NT2/D1 (cell line): ENCODE measurements at places on chromosomes 16 and 17.

GRCh38 chr16:52466994-52467393 lies 79.9 kb downstream of the TOX3 start:
- no peak for DNase-seq

- no peak for DNase-seq
Observed at GRCh38 chr16:86531191-86531545, 20.8 kb downstream of the FOXF1 start.

DNA sequence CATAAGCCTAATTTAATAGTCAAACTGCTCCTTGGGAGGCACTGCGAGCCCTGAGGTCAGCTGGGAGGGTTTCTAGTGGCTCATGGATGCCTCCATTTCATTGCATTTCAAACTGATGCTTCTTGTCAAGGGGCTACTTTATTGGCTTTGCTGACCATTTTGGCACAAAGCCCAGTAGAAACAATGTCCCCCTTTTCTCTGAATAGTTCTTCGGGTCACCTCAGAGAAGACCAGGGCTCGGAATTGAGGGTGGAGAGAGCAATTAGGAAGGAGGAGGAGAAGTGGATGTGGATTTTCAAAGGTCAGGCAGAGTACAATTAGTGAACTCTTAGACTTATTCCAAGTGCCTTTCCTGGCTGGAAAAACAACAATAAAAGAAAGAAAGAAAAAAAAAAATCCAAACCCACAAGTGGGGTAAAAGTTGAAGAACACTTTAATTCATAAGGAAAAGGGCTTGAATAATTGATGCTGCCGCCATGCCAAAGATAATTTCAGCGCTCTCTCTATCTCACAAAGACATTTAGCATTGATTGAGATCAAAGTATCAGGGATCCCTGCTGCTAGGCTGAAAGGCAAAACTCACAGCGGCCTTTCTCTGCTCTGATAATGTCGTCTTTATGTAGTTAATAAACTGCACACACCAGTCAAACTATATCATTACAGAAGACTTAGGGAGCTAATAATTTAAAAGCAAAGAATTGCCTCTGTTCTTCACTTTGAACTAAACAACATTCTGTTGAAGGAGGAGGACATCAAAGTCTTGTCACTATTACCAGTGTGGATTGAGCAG lies 122.7 kb downstream of the RGS9 start:
- DNase-seq = no peak

DNA sequence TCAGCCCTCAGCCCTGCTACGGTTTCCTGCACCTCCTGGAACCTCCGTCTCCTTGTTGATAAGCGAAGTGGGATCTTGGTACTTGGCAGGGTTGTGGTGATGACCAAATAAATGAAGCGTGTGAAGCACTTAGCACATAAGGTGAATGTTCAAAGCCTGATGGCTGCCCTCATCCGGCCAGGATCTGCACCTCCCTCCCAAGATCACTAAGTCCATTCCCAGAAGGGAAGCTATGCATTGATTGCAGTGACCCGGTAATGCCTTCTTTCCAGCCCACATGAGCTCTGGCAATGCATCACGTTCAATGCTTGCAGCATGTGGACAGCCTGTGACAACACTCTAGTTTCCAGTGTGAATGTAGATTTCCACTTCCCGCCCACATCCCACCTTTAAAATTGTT lies 24.9 kb upstream of the RHOT1 start:
- DNase-seq = no peak

DNA sequence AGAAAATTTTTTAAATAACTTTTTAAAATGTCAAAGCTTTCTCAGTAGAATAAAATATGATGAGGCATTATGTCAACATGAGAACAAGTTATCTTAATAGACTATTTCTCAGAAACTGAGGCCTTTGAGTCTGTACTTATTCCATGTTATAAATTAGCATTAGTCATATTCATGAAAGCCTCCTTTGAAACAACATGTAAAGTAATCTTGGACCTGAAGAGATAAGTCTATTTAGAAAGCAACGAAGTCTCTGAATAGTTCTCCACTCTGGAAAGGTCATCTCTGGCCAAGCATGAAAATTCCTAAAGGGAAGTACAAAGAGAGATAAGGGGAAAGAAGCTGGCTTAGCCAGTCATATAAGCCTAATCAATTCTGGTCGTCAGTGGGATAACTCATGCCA lies 150.8 kb downstream of the CYB561 start:
- DNase-seq = no peak

GRCh38 chr17:6328279-6328678 lies 106.6 kb downstream of the AIPL1 start:
- DNase-seq = no peak

GRCh38 chr17:50102164-50102991 lies 7.2 kb downstream of the PDK2 start:
- DNase-seq = no peak

GRCh38 chr16:68076560-68076959 lies 8.6 kb upstream of the NFATC3 start:
- no peak for DNase-seq

- no peak for DNase-seq
Observed at GRCh38 chr16:6775712-6776111, 556.9 kb upstream of the RBFOX1 start.

- DNase-seq = no peak
Observed at GRCh38 chr17:19022128-19022527, 17.6 kb upstream of the FAM83G start.

DNA sequence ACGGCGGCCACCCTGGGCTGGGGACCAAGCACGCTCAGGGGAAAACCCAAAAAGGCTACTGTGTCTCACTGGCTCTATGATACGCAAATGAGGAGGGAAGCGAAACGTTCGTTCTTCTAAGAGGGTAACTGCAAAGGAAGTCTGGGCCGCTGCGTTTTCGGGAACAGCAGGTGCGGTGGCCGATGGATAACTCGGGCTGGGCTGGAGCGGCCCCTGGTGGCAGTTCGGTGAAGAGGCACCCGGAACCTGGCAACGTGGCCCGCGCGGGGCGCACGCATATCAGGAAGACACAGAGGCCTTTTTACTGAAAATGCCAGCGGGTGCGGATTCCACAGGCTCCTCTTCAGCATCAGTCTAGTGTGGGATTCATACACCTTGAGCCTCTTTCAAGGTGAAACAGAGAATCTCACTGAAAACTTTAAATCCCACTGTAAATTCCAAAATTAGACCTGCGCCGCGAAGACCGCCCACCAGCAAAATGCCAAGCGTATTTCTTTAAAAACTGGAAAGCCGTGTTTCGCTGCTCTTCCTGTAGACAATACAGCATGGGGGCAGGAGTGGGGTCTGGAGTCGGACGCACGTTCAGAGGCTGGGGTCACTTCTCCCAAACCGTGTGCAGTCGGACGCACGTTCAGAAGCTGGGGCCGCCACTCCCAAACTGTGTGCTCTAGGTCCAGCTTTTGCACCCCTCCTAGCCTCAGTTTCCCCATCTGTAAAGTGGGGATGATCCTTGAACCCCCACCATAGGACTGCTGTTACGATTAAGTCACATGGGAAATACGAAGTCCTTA lies 44.4 kb upstream of the METTL9 start:
- DNase-seq = peak; percentile 82

DNA sequence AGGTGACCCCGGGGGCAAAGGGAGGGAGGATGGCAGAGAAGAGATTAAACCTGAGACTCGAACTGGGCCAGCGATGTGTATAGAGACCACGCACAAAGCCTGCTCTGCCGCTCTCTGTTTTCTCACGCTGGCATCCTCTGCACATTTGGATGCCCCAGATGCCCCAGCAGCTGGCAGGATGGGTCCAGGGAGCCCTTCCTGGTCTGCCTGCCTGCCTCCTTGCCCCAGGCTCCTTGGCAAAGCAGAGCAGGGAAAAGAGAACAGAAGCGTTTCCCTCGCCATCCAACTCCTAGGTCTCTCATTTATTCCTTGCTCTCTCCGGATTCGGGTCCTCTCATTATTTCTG lies 5.2 kb upstream of the PIPOX start:
- DNase-seq = no peak

- no peak for DNase-seq
Observed at GRCh38 chr17:16415031-16415924, at the start of gene TRPV2. TRPV2 (plus strand) TSS chr17:16415571; CDS start chr17:16417669, 2,098 bp downstream.

DNA sequence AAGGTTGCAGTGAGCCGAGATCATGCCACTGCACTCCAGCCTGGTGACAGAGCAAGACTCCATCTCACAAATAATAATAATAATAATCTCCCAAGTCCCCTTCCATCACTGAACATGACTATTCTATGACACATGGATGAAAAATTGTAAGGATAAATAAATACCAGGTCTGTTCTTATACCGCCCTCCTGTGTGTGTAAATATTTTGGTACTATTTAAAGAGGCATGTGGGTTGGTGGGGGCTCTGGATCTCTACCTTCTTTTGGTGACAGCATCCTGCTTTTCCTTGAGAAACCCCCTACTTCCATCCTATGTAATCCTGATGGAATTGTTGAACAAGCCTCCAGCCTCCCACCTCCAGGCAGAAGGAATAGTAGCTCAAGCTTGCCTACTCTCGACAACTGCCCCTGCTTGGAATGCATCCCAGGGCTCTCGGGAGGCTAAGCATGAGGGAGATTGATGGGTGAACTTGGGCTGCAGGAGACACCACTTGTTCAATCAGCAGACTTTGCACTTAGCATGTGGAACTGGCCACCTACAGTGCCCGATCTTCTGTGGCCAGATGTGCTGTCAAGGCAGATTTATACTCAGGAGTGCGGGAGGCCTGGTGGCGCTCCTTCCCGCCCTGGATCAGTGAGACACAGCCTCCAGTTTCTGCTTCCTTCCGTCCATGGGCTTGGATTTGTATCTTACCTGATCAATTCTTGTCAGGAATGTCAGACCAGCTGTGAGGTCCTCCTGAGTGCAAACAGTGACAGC lies 287.4 kb downstream of the SLC39A11 start:
- DNase-seq = no peak

DNA sequence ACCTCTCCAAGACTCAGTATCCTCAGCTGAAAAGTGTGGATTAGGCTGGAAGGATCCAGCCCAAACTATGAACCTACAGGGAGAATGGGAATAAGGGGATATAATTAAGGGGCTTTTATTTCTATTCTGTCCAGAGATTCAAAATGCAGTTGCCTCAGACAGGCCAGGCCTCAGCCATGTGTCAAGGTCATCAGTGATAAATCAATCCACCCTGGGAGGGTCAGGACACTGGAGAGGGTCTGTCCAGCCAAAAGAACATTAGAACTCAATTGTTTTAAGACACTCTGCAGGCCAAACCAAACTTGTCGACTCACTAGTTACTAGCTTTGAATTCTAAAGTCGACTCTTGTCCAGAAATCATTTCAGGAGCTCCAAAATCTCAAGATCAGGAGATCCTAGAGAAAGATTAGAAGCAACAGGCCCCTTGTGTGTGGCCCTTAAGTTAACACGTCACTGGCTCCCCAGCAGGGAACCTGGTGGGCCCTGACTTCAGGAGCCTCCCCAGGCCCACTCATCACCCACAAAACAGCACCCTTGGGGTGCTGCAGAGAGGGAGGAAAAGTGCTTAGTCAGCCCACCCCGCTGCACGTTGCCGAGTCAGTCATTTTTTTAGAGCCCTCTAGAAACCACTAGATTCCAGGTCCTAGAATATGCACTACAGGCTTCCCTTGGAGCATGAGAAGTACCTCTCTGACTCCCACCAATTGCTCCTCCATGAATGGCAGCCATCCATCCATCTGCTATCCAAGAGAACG lies 156.8 kb downstream of the XYLT1 start:
- DNase-seq = no peak

DNA sequence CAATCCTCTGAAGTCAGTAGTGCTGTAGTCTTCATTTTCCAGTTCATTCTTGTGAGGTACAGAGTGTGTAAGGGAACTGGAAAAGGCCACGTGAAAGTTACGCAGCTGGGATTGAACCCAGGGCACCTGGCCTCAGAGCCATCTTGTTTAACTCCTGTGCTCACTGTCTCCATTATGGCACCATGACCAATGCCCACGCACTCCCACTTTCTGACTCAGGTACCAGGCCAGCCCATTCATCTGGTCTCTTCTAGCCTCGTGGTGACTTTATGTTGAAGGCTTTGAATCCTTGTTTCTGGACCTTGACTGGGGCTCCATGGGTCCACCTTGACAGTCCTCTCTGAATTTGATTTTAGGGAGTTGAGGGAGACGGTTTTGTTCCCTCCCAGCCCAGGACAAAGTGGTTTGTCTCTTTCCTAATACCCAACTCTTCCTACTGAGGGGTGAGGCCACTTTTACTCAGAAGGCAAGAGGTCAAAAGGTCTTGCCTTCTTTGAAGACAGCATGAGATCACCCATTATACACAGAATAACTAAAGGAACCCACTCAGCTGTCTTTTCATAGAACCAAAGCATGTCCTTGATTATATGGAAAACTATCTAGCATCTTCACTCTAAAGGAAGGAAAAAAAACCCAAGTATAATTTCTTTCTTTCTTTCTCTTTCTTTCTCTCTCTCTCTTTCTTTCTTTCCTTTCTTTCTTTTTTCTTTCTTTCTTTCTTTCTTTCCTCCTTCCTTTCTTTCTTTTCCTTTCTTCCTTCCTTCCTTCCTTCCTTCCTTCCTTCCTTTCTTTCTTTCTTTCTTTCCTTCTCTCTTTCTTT lies 50.0 kb downstream of the OTOA start:
- no peak for DNase-seq

DNA sequence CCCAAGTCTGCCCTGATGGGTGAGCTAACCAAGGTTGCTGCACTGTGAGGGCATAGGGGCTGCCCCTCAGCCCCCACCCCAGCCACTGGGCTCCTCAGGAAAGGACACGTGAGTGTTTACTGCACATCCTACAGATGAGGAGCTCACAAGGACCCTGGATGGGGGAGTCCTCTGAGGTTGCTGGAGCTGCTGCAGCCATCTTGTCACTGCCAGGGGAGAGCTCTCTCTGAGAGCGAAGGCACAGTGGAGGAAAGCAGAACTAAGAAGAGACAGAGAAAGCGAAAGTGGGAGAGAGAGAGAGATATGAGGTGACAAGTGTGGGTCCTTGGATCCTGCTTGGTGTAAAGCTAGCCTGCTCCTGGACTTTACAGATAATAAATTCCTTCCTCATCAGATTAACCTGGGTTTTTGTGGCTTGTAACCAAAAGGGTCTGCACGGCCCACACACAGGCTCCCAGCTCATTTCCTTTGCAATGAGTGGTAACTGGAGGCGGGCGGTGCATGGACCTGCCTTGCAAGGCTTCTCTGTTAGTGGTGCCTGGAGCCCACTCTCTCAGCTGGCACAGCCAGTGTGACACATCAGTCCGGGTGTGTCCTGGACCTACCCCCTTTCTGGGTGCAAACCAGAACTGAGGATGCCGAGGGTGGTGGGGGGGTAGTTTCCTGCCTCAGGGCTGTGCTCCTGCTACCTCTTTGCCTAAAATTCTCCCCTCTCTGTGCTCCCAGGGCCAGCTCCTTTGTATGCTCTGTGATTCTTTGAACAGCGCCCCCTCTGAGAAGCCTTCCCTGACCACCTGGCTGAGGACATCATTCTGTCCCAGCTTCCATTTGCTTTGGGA lies 14.2 kb downstream of the SNX20 start:
- DNase-seq = no peak

GRCh38 chr17:50464121-50464520 lies 4.6 kb downstream of the CHAD start:
- no peak for DNase-seq
